T-helper 2 cell (primary cell): ENCODE measurements at places on chromosomes 7 and 10.

GRCh38 chr10:102630663-102631062, 13.6 kb upstream of the TRIM8 start:
- DNase-seq, result no peak

GRCh38 chr10:51297438-51297837, 223.2 kb downstream of the PRKG1 start:
- no peak for DNase-seq

DNA sequence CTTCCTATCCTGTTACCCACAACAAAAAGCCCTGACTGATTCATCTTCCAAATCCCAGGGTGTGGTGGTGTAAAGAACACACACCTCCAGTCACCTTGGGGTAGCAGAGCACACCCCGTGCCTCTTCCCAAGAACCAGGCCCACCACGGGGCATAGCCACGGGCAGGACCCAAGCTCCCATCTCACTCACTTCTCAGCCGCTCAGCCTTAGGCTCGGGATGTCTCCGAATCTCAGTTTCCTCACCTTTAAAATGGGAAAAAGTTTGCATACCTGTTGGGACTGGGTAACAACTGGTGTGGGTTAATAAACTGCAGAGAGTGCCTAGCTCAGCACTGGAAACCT, 139.0 kb downstream of the FGFR2 start:
- DNase-seq, result no peak

DNA sequence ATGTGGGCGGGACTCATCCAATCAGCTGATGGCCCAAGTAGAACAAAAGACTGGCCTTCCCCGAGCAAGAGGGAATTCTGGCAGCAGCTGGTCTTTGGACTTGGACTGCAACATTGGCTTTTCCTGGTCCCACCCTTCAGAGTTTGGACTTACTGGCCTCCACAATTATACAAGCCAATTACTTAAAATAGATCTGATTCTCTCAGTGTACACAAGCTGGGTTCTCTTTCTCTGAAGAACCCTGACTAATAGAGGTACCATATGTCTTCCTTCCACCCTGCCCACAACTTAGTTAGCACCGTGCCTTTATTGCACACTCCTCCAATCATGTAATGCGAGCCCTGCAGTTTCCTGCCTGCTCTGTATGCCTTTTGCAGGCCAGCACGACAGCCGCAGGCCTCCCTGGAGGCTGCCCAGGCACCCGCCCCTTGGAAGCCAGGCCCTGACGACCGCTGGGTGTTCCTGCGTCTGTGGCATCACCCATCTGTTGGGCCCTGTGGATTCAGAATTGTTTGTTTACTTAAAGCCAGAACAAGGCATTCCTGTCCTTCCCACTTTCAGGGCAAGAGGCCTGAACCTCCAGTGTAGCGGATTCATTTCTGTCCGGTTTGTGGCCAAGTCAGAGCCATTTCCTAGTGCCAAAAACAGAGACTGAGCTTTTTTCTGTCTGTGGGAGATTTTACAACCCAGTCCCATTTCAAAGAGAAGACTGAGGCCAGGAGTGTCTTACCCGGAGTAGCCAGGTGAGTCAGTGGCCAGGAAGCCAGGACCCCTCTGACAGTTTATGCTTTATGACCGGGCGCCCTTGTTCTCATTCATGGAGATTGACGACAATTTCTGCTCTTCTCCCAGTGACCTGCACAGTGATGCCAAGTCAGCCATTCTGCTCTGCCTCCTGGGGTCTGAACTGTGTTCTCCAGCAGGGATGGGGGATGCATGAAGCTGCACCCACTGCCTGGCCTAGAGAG, 968 bp upstream of the INMT start:
- DNase-seq, result no peak

GRCh38 chr10:1624240-1624639, 113.1 kb downstream of the ADARB2 start:
- DNase-seq, result no peak

GRCh38 chr7:836429-836828, 4.2 kb downstream of the SUN1 start:
- no peak for DNase-seq

- no peak for DNase-seq
Measured at GRCh38 chr10:110815354-110816004, 56.2 kb upstream of the PDCD4 start.

GRCh38 chr7:55140941-55141278, 122.1 kb downstream of the EGFR start:
- no peak for DNase-seq

DNA sequence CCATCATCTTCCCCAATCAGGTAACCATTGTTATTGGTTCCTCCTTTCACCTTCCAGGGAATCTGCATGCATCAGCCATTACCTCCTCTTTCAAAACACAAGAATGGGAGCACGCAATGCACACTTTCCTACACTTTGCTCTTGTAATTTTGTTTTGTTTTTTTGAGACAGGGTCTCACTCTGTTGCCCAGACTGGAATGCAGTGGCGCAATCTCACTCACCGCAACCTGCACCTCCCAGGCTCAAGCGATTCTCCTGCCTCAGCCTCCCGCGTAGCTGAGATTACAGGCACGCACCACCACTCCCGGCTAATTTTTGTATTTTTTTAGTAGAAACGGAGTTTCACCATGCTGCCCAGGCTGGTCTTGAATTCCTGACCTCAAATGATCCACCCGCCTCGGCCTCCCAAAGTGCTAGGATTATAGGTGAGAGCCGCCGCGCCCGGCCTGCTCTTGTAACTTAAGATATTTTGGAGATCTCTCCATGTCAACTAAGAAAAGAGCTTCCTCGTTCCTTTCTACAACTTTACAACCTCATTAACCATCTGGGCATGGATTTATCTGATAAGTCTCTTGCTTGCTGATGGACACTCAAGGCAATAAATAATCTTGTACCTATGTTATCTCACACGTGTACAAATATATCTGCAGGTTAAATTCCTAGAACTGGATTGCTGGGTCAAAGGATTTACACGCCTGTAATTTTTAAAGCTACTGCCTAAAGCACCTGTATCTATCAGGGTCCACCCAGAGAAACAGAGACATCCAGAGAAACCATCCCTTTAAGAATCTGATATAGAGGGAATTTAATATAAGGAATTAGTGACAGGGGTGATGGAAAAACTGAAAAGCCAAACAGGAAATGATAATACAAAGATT, 4.2 kb downstream of the CYTH3 start:
- no peak for DNase-seq

GRCh38 chr7:17195576-17195975, 102.9 kb upstream of the AHR start:
- no peak for DNase-seq

DNA sequence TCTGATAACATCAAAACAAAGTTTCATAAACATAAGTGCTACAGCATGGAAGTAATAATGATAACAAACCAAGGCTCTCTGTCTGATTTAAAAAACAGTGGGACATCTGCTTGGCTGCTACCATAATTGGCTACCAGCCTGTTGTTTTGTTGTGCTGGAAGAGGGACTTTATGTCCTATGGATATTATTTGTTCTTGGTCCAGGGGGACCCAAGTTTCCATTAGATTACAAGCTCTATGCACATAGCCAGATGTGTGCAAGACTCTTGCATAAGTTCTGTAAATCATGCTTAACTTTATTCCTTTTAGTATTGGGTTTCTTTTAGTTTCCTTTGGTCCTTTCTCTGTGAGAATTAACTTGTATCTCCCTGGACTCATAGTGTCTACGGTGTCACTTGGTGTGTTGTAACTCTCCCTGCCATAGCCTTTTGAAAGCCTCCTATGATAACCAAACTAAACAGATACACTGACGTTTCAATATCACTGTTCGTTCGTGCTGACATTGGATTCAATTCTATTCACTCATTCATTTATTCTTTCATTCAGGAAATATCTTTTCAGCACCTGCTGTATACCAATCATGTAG, 41.4 kb upstream of the CD36 start:
- no peak for DNase-seq

GRCh38 chr7:5709347-5709950, 72.0 kb downstream of the RNF216 start:
- no peak for DNase-seq

- DNase-seq, result no peak
Measured at GRCh38 chr7:2525658-2526630, 6.4 kb downstream of the LFNG start.

- no peak for DNase-seq
Measured at GRCh38 chr10:59537501-59537900, 172.1 kb downstream of the SLC16A9 start.

DNA sequence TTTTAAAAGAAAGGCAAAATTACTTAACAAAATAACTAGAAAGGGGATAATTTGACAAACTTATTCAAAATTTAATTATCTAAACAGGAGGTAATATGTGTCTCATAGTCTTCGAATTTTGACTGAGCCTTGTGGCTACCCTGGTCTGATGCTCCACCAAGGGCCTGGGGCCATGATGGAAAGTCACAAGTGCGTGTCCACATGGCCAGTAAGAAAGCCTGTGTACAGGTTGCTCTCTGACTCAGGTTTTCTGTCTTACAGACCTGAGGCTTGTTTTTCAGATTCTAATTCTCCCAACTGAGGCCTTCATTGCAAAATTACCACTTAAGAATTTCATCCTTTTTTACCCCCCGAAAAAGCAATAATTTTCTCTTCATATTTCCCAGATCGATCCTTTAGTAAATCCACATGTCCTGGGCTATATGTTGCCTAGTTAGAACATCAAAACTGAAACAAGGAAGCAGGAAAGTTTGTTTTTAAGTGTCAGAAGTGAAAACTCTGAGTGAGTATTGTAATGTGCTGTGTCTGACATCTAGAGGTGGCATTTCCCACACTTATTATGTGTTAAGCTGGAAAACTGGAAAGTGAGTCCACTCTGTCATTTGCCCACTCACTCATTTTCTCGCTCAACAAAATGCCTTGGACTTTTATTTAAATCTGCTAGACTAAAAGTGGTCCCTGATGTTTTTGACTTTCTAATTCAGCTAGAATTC, 10.0 kb downstream of the CYP3A43 start:
- no peak for DNase-seq

DNA sequence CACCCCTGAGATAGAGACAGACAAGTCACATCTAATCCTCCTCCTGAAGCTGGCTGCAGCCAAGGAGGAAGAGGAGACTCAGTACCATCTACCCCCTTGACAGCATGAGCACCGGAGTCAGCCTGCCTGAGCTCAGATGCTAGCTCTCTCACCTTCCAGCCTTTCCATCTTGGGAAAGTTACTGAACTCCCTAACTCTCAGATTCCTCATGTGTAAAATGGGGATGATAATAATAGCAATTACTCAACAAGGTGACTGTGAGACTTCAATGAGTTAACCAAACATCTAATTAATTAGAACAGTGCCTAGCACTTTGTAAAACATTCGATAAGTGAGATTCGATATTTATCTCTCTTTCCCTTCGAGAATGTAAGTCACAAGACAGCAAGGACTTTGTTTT, 6.4 kb downstream of the KDM7A start:
- DNase-seq, result no peak
